ENCODE measurements at places on chromosomes 7 and 10.

DNA sequence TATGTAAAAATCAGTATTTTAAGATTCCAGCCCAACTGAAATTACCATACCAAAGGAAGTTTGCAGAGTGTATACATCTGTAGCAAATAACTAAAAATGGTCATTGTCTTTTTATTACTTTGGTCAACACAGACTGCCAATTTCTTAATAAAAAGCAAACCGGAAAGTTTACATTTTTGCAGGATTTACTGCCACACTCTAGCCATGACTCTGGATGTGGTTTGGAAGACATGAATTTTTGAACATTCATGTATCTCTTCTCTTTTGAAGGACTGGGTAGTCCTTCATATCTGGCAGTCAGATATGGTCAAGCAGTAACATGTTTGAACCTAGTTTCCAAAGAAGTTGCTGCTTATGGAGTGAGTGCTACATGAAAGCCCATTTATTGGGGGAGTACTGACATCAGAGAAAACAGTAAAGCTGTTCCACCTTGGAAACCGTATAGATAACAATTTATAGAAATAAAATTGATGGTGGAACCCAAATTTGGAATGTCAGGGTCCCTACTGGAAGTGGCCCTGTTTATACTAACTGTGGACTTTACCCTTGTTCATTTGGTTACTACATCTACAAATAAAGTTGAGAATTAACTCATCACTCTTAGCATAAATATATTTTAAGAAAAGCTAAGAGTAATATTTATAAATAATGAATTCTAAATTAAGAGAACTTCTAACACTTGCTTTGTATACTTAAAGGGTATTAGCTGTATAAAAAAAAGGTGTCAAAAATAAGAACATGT, 84.6 kb downstream of the ZMYND11 start:
- DNase-seq: no peak

- DNase-seq: no peak
These were observed 28.6 kb downstream of the RABGEF1 start for GRCh38 chr7:66768865-66769832.

DNA sequence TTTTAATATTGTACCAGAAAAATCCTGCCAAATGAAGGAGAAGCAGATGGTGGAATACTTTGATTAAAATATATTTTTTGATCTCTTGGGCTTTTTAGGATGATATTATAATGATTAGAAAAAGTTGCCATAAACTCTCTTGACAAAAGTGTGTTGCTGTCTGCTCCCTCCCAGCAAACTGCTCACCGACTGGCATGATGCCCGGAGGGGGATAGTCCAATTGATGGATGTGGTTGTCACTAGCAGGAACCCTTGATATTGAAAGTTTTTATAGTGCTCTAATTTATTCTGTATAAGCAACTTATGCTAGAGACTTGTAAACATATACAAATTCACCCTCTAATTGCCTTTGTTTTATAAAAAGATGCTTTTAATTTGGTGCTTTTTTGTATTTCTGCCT, 114.0 kb downstream of the DNAH11 start:
- no peak for DNase-seq

- DNase-seq: no peak
These were observed 26.4 kb downstream of the STEAP1 start for GRCh38 chr7:90180649-90181048.

DNA sequence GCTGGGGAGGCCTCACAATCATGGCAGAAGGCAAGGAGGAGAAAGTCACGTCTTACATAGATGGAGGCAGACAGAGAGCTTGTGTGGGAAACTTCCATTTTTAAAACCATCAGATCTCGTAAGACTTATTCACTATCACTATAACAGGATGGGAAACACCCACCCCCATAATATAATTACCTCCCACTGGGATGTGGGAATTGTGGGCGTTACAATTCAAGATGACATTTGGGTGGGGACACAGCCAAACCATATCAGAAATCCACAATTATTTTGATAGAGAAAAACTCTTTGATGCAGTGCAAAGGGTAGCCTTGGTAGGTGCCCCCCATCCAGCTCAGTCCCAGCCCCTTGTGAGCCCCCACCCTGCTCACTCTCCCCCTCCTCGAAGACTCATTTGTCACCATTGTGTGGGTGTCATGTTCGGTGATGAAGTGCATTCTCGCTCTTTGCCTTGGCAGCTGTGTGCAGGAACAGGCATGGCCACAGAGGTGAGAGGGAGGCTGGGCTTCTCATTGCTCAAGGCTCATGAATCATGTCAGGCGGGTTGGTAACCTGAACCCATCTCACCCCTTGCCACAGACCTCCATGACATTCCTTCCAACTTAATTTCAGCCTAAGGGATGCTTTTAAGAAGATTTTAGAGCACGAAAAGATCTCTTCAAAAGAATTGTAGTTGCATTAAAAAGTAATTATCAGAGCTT, 75.9 kb downstream of the BUB3 start:
- no peak for DNase-seq

GRCh38 chr10:48498940-48499510, 105.8 kb downstream of the ARHGAP22 start:
- no peak for DNase-seq

GRCh38 chr10:106708506-106708905, 456.0 kb downstream of the SORCS1 start:
- DNase-seq: no peak

- no peak for DNase-seq
These were observed 34.1 kb downstream of the WBP1L start for GRCh38 chr10:102777711-102778453.

DNA sequence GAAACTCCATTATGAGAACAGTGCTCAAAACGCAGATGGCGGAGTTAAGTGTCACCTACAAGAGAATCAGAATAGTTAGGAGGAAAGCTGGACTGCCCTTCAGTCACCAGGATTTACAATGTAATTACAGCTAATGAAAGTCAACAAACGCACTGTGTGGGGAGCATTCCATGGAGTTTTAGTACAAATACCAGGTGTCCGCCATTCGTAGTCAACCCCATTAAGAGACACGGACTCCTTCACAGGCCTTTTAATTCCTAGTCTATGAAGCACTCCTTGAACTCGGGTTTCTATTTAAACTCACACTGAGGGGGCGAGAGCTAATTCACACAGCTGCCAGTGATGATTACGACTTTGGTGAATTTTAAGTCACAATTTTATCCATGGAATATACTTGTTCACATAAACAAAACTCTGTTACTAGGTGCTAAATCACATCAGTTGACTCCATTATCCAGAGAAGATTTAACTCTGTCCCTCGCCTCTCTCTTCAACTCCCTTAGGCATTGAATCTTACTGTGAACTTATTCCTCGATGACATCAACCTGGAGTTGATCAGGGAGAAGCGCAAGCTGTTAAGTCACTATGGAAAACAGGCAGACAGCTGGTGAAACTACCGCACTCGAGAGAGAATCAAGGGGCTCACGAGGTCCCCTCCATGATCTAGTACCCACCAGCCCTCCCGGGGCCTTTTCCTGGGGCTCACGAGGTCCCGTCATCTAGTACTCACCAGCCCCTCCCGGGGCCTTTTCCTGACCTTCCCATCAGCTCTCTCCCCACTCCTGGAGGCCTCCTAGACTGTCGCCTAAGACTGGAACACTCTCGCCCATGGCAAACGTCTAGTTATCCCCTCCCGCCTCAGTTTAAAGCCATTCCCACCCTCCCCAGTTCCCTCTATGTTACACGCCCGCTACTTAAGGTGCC, 1.5 kb downstream of the ZFAND2A start:
- no peak for DNase-seq

DNA sequence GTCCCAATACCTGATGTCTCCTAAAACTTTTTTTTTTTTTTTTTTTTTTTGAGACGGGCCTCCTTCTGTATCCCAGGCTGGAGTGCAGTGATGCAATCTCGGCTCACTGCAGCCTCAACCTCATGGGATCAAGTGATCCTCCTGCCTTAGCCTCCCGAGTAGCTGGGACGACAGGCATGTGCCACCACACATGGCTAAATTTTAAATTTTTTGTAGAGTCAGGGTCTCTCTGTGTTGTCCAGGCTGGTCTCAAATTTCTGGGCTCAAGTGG, 28.4 kb downstream of the GTF2IRD1 start:
- no peak for DNase-seq

- no peak for DNase-seq
These were observed 49.8 kb upstream of the TNS3 start for GRCh38 chr7:47631711-47632110.

DNA sequence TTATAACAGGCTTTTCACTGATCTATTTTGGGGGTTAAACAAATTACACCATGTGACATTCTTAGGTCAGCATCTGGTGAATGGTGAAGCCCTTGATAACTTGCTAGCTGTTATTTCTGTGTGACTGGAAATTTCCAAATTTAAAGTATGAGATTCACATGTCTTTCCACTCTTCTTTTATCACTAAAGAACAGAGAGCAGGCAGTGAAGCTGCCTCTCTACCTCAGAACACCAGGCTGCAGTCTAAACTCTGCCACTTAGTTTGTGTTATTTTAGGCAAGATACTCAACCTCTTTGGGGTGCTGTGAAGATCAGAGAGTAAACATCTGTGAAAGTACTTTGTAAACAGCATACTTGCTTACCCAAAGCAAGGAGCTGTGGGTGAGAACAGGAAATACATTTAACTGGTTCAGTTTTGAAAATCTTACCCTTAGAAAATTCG, 15.5 kb upstream of the SP4 start:
- no peak for DNase-seq

GRCh38 chr10:19719284-19719683, 96.9 kb upstream of the PLXDC2 start:
- DNase-seq: no peak

- DNase-seq: no peak
These were observed 13.0 kb downstream of the LHPP start for GRCh38 chr10:124474514-124475070.

DNA sequence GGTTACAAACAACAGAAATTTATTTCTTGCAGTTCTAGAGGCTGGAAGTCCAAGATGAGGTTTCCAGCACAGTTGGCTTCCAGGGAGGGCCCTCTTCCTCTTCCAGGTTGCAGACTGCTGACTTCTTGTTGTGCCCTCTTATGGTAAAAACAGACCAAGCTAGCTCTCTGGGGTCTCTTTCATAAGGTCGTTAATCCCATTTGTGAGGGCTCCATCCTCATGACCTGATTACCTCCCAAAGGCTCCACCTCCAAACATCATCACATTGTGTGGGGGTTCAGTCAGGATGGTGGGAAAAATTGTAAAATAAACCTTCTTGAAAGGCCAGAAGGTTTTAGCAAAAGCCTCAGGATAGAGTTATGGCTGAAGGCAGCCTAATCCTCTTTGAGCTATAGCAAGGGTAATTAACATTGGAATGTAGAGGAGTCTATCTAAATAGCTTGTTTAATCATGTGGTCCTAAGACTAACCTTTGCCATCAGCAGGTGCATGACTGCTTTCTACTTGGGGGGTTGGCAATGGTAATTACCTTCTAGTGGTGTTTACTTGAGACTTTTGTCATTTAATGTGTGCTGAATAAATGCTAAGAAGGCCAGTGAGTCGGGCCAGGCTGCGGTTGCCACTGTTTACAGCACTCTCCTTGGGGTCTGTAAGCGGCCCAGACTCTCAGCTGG, 80.8 kb downstream of the PPP1R17 start:
- no peak for DNase-seq

- DNase-seq: no peak
These were observed 123.6 kb upstream of the ANK3 start for GRCh38 chr10:60513281-60513680.

DNA sequence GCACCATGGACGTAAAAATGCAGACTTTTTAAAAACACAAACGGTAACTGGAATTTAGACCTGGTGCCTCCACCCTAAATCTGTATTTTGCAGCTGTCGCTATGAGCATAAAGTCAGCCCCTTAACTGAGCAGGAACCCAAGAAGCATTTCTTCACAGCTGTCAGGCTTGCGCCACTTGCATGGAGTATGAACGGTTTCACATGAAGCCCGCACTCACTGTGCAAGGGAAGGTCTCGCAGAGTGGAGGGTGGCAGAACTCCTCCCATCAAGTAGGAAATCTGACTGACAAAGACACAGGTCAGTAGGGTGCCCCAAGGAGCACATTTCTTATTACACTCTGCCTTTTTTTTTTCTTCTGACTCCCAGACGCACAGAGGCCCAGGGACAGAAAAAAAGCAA, 58.5 kb downstream of the ELMO1 start:
- no peak for DNase-seq

DNA sequence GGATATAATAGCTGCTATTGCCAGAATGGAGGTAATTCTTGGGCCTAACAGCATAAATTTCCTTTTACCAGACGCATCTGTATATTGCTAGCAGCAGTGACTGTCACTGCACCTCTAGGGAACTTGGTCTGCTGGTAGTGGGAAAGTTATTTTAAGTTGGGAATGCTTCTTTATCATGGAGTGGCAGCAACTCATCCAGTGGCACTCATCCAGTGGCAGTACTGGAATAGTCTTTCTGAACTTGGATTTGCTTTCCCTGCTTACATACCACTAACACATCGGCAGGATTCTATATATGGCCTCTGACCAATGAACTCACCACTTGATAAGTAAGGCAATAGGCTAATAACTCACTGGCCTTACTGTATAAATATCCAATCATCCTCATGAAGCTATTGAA, 22.0 kb upstream of the ICA1 start:
- DNase-seq: no peak

DNA sequence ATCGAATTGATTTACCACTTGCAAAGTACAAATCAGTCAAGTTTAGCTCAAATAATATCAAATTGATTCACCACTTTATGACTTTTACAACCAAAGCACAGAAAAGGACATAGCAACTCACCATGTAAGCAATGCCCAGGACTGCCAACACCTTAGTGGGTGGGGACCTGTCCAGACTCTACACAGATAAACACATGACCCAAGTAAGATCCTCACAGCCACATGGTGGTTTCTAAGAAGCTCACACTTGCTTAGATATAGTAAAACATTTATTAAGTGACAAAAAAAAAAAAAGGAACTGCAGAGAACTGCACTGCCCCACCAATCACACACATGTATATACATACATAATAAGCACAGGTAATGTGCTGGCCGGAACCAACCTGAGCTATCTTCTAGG, 116.2 kb downstream of the SLC25A13 start:
- DNase-seq: no peak

DNA sequence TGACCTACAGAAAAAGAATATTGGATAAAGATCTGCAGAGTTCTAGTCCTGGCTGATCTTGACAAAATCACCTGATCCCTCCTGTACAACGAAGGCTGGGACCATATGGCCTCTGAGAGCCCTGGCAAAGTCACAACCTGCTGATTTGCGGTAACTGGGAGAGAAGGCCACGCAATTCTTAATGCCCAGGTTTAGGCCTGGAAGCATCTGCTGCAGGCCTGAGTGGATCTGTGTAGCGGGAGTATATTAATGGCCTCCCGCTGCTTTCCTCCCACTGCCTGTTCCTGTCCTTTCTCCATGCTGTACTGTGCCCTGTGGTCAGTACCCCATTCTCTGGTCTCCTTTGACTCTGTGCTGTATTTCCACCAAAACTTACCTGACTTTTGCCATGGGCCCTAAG, 24.2 kb downstream of the AKR1B1 start:
- no peak for DNase-seq

DNA sequence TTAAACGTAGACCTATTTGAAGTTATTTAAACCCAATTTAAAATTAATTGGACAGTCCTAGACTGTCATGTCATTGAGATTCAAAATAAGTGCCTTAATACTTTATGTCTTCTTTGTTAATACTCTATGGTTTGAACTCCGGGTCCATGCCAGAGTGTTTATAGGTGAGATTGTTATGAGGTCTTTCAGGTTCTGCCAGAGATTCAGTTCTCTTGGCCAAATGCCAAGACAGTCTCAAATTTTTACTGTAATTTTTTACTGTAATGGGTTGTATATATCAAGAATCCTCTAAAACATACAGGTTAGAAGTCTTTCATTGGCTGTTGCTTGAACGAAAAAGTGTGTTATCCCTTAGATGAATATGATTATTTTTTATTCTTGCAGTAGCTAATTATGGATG, 3.9 kb downstream of the ADD3 start:
- DNase-seq: no peak

- no peak for DNase-seq
These were observed 115.3 kb downstream of the DGKI start for GRCh38 chr7:137731436-137731835.

Measured in activated CD4-positive, CD25-positive, alpha-beta regulatory T cell (primary cell).